ENCODE measurements at places on chromosomes 12 and 14.

GRCh38 chr14:101518611-101519473, 42.5 kb upstream of the DIO3 start:
- DNase-seq, result no peak

- no peak for DNase-seq
Observed at GRCh38 chr12:96146747-96147146, 47.4 kb upstream of the ELK3 start.

GRCh38 chr14:99030454-99030853, 241.5 kb downstream of the BCL11B start:
- DNase-seq, result no peak

DNA sequence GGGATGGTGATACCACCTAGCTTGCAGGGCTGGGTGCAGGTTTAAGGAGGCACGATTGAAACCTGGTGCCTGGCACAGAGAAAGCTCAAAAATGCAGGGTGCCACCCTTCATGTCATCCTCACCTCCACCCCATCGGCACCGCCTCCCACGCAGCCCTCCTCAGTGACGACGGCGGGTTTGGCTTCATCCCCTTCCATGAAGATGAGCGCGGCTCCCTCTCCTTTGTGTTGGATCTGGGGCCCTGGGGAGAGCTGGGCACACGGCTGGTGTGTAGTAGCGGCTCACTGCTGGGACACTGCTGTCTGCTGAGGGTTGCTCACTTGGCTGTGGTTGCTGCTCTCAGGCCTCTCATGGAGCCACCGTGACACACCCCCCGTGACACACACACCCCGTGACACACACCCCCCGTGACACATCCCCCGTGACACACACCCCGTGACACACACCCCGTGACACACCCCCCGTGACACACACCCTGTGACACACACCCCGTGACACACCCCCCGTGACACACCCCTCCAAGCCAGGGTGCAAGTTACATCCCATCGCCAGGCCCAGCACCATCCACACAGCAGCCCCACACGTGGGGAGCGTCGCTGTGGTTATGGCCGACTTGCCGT, 42.9 kb upstream of the FZD10 start:
- DNase-seq, result no peak

- DNase-seq, result no peak
Observed at GRCh38 chr12:73136386-73136785, 864.2 kb downstream of the TRHDE start.

DNA sequence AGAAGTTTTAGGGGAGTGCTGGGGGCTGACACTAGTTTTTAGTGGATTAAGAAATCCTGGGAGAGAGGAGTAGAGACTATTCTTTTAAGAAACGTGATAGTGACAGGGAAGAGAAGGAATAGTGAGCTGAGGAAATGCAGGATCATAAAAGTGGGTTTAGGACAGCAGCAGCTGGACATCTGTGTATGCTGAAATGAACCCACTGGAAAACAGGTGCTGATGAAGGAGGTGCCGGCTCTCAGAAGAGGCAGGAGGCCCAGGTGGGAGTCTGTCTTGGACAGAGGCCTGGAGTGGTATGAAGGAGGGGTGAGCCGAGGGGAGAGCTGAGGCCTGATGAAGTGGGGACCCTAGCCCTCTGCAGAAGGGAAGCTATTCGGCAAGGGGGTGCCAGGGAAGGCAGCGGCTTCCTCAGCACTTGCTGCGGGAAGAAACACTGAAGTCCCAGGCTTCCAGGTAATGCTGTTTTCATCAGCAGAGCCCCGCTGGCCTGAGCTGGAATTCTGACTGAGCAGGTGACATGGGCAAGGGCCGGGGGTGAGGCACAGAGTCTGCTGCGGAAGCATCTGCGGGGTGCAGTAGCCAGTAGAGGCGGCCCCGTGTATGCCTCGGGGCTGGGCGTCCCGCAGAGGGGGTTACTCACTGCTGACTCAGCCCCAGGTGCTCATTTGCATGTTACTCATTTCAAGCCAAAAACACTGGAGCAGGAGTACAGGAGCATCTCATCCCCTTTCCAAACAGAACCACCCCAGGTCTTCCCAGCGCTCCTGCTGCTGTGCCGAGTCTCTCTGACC, 89.7 kb downstream of the TMCC3 start:
- DNase-seq, result no peak

DNA sequence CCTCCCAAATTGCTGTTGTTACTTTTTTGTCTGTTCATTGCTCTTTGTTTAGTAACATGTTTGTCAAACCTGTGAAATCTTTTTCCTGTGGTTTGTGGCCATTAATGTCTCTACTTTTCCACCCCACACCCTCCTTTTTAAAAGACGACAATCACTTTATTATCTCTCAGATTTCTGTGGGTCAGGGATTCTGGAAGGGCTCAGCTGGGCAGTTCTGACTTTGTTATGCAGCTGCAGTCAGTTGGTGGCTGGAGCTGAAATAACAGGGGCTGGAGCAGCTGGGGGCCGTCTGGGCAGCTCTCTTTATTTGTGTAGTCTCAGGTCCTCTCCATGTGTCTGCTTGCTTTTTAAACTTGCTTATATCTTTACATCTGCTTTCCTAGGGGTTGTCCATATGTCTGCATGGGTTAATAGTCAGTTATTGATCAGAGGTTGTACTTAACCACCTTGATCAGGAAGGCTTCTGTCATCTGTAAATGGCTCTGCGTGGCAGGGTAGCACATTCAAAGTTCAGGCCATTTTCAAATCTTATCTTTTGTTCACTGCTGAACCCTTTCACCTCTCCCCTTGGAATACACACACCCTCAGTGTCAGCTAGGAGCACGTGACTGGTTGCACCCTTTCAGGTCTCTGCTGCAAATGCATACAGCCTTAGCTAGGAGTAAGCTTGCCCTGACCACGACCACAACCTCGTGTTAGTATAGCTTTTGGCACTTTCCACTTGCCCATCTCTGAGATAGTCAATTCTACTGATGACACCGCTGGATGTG, 27.9 kb downstream of the BORCS5 start:
- no peak for DNase-seq

DNA sequence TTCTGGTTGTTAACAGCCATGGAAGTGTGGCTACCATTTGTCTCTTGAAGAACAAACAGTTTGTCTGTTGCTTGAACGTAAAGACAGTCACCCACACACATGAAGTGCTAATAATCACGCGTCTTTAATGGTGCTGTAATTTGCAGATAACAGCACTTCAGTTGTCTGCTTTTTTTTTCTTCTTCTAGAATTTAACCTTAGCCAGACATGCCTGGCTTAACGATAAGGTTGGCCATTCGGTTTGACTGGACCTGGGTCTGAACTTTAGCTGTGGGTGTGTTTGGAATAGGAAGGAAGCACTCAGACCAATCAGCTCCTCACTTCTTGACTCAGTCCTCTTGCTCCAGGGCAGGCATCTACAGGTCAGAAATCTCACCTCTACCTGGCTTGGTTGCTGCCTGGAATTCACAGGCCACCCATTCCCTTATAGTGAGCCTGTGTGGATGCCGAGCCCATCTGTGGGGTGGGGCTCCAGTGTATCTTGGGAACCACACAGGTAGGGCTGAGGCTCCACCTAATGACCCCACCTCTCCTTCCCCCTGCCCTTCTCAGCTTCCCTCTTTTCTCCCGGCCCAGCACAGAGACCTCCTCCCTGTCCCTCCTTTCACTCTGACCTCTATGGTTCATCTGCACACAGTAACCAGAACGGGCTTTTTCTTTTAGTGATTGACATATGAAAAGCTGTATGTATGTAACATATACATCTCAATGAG, 246.4 kb upstream of the PWP1 start:
- no peak for DNase-seq

GRCh38 chr12:130459916-130460315, 122.2 kb downstream of the PIWIL1 start:
- DNase-seq, result no peak

DNA sequence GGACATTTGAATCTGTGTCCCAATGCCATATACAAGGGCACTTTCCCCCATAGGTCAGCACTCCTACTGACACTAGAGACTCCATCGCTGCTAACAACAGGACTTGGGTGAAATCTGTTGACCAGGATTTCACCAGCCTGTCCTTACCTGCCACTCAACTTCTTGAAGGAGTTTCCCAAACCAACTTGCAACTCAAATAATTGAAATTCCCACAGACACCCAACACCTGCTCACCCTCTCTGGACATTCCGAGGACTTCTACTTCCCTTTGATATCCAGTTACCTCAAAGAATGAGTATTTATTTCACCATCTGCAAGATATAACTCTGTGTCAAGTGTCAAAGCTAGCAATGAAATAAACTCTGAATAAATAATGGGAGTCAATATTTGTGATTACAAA, 44.6 kb downstream of the LLPH start:
- DNase-seq, result no peak

DNA sequence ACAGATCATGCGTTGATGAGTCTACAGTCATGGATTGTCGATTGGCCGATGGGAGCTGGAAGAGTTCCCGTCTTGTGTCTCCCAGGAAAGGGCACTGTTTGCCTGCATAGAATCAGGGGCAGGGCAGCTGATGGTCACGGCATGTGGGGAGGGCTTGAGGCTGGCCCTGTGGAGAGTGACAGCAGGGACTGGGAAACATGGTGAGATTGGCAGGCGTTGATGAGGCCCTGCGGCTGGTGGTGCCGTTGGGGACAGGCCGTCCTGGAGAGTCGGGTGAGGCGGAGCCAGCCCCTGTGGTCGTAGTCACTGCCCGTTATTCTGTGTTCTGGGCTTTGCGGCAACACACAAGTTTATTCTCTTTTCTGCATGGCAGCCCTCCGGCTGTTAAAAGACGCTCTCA, 52.9 kb downstream of the TECPR2 start:
- no peak for DNase-seq

DNA sequence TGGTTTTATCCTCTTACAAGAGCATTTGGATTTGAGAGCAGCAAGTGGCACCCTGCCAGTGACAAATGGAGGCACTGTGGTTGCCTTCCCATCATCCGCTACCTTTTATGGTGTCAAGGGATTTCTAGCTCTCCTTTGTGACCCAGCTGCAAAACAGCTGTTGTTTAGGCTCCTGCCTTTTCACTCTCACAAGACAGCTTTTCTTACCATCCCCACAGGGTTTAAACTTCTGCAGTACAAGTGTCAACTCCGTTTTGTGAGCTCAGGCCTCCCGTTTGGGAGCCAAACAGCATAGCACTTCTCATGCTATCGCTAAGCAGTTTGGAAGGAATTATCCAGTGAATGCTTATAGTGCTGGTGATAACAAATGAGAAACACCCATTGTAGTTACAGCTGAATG, 331.4 kb downstream of the TMTC2 start:
- DNase-seq, result no peak

- no peak for DNase-seq
Observed at GRCh38 chr12:110741341-110742095, 1.2 kb downstream of the PPP1CC start.

GRCh38 chr12:131057722-131058515, 104.2 kb downstream of the ADGRD1 start:
- DNase-seq, result no peak

DNA sequence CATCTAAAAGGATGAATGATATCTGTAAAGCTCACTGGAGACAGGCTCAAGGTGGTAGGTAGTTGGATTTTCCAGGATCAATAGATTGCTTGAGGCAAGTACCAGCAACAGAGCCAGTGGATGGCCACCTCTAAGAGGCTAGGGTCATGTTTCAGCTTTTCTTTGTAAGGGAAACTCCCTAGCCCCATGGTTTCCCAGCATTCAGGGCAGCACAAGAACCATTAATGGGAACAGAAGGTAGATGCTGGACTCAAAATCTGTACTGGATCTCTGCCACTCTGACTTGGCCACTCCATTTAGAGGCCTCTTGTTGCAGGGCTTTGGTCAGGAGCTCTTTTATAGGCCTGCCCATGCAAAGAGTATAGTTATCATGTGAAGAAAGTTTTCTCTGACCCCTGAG, 76.1 kb upstream of the DYRK2 start:
- DNase-seq, result no peak

GRCh38 chr12:12624498-12624992, 12.9 kb downstream of the CREBL2 start:
- DNase-seq, result no peak

DNA sequence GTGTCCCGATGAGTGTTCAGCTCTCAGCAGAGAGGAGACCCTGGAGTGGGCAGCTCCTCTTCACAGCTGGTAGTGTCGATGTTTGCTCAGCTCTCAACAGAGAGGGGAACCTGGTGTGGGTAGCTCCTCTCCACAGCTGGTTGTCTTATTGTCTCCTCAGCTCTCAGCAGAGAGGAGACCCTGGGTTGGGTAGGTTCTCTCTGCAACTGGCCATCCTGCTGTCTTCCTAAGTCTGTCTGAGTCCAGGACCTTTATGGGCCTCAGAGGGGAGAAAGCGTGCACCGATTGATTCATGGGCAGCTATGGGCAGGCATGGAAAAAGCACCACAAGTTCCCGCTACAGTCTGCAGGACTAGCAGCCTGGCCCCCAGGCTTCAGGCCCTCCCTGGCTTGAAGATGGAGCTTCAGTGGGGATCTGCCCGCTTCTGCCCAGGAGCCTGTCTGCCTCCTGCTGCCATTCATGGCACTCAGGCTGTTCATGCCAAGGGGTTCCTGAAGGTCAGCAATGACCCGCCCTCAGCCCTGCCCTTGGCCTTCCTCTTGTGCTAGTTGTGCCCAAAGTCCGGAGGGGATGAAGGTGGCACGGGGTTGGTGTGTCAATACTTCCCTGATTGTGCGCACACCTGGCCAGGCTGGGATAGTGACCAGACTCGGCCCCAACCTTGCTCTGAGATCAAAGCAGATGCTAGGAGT, 224.2 kb downstream of the KCNC2 start:
- DNase-seq, result no peak

GRCh38 chr14:105351920-105352851, 37.6 kb downstream of the PACS2 start:
- DNase-seq, result peak; percentile 74

- no peak for DNase-seq
Observed at GRCh38 chr12:124519746-124520145, 47.7 kb downstream of the NCOR2 start.

DNA sequence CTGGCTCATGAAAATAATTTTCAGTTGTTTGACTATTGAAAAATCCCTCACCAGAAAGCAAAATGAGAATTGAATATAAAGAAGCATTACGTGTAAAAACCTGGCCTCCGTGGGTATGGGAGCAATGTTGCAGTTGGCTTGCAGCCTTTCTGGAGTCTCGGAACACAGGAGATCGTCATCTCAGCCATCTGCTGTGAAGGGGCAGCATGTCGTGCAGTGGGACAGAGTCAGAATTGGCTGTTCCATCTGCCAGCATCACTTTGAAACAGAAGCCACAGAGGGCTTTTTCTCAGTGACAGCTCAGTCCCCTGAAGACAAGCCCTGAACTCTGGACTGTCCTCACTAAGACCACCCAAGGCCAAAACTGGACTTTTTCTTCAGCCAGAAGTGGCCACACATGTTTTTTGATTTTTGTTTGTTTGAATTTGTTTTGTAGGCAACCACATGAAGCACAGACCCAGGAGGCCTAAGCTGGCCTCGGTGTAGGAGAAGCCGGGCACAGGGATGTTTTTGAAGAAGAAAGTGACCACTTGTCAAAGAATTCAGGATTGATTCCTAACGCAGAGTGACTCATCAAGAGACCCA, 170.8 kb upstream of the DYRK2 start:
- DNase-seq, result no peak
